Activated CD4-positive, alpha-beta T cell treated with anti-CD3 and anti-CD28 coated beads for 24 hours (primary cell): ENCODE measurements at places on chromosomes 5 and 9.

- no peak for DNase-seq
These were observed 12.9 kb downstream of the SLC6A3 start for GRCh38 chr5:1432296-1432695.

GRCh38 chr5:143759396-143760130, 52.4 kb upstream of the HMHB1 start:
- DNase-seq: no peak

- DNase-seq: no peak
These were observed 79.4 kb upstream of the TLE4 start for GRCh38 chr9:79492092-79493009.

DNA sequence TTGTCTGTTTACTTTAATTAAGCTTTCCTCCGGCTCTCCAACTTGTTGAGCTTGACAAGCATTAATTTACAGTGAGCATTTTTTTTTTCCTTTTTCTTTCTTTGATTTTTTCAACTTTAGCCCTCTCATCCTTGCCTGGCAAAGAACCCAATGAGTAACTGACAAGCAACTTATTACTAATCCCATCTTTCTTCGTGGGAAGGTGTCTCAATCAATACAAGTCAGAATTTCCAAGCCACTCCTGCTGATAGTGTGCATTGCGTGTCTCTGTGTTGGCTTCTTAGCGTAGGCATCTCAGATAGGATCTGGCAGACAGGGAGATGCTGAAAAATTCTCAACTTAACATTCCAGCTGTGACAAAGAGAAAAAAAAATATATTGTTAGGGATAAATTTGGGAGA, 527.7 kb upstream of the WWC1 start:
- DNase-seq: no peak

GRCh38 chr5:88540471-88541115, 271.9 kb upstream of the TMEM161B start:
- no peak for DNase-seq

GRCh38 chr9:34035656-34036055, 13.0 kb downstream of the UBAP2 start:
- no peak for DNase-seq

- no peak for DNase-seq
These were observed 13.4 kb downstream of the CEP72 start for GRCh38 chr5:625516-625915.

DNA sequence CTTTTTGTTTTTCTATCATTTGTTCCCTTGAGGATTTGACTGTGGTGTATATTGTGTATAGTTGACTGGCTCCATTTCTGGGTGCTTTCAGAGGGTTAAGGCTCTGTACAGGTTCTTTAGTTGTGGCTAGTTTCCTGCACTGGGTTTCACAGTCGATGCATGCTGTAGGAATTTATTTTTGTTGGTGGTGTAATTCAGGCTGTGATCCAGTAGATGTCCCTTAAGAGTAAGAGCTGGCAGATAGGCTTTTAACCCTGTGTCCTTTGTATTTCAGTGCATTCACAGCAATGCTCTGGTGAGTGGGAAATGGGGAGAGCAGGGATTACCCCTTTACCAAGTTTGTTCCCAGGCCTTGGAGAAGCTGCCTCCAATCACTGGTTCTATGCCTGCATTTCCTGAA, 112.9 kb downstream of the SPATA31D1 start:
- no peak for DNase-seq

DNA sequence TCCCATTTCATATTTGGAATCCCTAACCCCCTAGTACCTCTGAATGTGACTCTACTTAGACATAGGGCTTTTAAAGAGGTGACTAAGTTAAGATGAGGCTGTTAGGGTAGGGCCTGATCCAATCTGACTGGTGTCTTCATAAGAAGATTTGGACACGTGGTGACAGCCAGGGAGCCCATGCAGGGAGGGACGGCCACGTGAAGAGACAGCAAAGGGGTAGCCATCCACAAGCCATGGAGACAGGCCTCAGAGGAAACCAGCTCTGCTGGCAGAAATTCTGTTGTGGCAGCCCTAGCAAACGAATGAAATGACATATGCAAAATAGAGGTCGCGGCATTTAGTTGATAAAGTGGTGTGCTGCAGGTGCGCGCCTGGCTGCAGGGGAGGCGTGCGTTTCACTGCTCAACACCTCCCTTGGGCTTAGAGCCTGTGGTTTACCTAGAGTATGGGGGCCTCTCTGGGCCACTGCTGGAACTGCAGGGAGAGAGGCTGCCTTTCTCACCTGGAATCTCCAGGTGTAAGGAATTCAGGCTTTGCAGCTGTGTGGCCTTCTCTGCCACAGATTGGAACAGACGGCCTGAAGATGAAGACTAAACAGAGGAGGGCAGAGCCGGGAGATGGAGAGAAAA, 7.1 kb upstream of the AFAP1L1 start:
- DNase-seq: peak; percentile 22

DNA sequence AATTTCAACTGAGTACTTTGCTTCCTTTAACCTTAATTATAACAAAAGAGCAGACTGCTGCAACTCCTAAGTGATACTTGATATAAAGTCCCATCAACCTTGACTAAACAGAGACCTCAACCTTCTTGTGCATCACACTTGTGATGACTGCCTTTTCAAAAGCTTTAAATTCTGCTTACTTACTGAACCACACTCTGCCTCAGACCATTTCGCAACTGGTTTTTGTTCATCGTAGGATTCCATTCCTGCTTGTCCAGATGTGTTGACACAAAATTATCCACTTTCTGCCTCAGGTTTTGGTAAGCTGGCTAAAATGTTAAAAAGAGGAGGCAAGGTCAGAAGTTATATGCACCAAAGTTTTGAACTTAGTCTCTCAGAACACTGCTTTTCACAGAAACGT, 3.5 kb downstream of the BOD1 start:
- DNase-seq: no peak

GRCh38 chr9:103949096-103949495, 145.0 kb upstream of the SMC2 start:
- DNase-seq: no peak

DNA sequence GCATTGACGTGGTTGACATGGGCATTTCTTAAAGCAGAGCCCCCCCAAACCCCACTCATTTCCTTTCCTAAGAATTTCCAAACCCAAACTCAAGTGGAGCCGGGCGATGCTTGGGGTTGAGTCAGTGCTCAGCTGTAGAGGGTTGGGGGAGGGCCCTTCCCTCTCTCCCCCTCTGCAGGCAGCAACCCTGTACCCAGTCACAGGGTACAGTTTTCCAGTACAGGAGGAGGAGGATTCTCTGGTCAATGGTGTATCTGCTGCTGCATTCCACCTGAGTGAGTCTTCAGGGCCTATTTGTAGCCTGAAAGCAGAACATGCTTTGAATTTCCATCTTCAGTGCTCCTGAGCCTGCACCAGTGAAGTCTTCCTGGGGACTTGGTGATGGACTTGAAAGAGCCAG, 55.8 kb downstream of the ENTREP1 start:
- DNase-seq: no peak

- peak; percentile 43 for DNase-seq
These were observed 1.4 kb downstream of the ATOSB start for GRCh38 chr9:35114113-35114839.

DNA sequence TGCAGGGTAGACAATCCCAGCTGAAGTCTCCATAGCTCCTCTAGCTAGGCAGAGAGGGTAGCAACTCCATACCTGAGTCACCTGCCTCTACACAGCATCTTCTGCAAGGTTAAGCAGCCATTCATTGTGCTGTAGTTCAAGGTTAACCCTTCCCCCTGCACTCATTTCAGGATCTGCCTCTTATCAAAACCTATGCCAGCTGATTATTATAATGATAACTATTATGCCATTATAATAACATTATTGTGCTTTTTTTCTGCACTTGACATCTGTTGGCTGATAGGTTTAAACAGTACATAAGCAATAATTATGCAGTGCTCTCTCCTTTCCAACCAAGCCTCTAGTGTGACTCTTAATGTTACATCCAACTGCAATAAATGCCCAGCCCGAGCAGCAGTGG, 17.3 kb downstream of the SIL1 start:
- DNase-seq: no peak

DNA sequence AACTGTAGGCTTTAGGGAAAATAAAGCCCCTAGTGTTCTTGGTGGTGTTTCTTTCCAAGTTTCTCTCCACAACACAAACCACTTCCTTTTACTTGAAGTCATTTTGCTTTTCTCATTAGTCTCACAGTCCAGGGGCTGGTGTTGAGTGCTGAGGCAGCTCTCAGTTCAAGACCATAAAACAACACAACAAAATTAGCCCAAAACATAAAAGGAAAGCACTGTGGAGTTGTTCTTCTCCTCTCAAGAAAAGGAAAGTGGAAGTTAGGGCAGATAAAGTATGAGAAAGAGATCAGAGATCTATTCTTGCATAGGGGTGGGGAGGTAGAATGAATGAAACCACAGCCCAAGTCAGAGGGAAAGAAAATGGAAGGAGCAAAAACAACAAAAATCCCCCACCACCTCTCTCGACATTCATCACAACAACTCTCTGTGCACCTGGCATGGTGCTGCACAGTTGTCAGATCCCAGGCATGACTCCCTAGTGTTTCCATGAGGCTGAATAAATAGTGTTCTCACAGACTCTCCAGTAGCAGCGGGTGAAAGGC, 569.9 kb downstream of the RAB3C start:
- DNase-seq: no peak

- no peak for DNase-seq
These were observed 451.9 kb downstream of the TMEM38B start for GRCh38 chr9:106146066-106146840.

DNA sequence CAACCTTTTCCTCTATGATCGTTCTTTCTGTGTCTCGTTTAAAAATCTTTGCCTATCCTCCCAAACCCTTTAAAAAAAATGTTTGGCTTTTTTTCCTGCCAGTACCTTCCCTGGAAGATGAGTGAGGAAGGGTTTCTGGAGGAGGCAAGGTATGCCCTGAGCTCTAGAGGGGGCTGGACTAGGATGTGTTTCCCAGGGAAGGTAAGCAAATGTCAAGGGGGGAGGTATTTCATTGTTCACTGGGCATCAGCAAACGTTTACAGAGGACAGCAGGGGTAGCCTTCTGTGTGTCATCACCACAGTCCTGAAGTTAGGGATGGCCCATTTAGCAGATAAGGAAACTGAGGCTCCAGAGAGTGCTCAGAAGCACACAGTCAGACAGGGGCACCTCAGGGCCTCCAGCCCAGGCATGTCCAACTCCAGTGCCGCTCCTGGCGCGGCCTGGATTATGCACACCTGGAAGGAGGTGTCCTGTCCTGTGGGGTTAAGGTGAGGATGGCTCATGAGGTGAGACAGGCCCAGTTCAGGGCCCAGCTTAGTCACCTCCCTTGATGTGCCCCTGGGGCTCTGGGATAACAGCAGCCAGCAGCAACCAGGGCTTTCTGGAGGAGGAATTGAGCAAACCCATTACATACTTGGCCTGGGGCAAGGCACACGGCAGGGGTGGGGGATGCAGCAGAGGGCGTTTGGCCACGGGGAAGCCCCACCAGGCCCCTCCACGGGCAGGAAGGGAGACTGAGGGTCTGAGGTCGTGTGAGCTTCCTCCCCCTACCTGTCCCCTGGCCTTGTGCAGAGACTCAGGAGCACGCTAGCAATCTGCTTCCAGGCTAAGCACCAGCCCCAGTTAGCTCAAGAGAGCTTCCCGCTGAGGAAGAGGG, 100.3 kb upstream of the LMX1B start:
- no peak for DNase-seq

GRCh38 chr5:140157032-140157781, 17.8 kb upstream of the CYSTM1 start:
- DNase-seq: peak; percentile 88

DNA sequence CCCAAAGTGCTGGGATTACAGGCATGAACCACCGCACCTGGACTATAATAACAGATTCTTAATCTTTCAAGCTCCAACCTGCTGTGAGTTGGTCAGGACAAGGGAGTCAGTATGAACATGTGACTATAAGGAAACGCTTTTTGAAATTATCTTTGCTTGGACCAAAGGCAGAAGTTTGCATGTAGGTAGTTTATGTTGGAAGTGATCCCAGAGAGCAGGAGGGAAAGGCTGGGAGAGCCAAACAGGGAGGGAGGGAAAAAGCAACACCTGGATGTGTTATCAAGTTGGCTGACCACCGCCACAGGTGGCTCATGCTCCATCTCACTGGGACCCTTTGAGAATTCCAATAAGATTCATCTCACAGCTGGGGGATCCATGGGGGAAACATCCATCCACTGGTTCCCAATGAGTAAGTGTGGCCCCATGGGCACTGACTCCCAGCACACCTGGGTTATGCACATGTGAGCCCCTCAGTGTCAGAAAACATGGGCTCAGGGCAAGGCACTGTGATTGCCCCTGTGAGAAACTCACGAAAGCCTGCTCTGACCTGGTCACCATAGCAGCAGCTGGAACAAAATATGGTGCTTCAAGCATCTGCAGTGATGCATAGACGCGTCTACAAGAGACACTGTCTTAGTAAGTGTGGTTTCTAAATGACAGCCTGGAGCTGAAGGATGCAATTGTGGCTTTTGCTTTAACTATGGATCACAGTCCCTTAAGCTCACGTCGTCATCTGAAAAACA, 62.1 kb downstream of the ARSB start:
- no peak for DNase-seq

DNA sequence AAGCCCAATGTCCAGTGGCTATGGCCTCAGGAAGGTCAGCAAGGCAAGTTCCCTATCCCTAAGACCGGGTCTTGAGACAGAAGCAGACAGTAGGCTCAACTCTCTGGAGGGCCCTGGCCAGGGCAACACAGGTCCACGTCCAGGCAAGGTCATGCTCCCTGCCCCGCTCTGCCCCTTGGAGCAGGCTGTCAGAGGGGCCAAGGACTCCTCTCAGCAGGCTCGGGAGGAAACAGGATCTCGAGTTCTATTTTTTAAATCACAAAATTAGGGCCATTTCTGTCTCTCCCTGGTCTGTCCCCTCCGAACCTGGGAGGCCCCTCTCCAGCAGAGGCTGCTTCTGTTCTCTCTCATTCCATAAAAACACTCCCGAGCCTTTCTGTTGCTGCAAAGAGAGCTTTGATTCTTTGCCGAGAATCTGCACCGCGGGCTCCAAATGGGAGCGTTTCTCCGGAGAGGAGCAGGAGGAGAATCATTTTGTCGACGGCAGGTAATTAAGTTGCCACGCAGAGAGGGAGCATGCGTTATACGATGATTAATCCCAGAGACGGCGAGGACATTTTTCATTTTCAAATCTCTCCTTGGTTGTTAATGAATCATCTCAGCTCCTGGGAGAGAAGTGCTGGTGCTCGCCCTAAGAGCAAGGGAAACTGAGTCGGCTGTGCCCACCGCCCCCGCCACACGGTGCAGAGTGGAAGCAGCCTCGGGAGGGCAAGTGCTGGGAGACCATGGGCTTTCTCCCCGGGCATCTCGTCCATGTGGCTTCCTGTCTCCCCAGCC, 24.5 kb upstream of the FCN1 start:
- DNase-seq: no peak

GRCh38 chr9:26026423-26027100, 348.3 kb upstream of the TUSC1 start:
- DNase-seq: no peak
